CD8-positive, alpha-beta memory T cell (primary cell): ENCODE measurements at places on chromosomes 5 and 9. TPM values are rescaled to one million over a fixed set of nuclear protein-coding genes. Genes with fewer than 3 reads are reported as not detected.

The KCNV2 gene
- not detected for total RNA-seq

The IL3 gene
- total RNA-seq = 71.9 TPM

The CLIC3 gene
- 3.4 TPM for total RNA-seq

The OGN gene
- not detected for total RNA-seq

The ASTN2 gene
- 4.1 TPM for total RNA-seq

The RAD23B gene
- total RNA-seq = 150 TPM

The F12 gene
- total RNA-seq = 10.3 TPM

The TRMT10B gene
- 12.0 TPM for total RNA-seq

The HTR1A gene
- total RNA-seq = not detected

The TMEM174 gene
- total RNA-seq = not detected

The PHF24 gene
- not detected for total RNA-seq

The OLFM1 gene
- total RNA-seq = not detected

The PCDHGB6 gene
- 0.13 TPM for total RNA-seq

The DMRT3 gene
- total RNA-seq = not detected

The MEGF9 gene
- total RNA-seq = 7.0 TPM

The STC2 gene
- total RNA-seq = 2.4 TPM
